ENCODE measurements at places on chromosomes 7 and 10.
A peak's percentile ranks its signal among the peaks of the same experiment; 100 is the strongest.

DNA sequence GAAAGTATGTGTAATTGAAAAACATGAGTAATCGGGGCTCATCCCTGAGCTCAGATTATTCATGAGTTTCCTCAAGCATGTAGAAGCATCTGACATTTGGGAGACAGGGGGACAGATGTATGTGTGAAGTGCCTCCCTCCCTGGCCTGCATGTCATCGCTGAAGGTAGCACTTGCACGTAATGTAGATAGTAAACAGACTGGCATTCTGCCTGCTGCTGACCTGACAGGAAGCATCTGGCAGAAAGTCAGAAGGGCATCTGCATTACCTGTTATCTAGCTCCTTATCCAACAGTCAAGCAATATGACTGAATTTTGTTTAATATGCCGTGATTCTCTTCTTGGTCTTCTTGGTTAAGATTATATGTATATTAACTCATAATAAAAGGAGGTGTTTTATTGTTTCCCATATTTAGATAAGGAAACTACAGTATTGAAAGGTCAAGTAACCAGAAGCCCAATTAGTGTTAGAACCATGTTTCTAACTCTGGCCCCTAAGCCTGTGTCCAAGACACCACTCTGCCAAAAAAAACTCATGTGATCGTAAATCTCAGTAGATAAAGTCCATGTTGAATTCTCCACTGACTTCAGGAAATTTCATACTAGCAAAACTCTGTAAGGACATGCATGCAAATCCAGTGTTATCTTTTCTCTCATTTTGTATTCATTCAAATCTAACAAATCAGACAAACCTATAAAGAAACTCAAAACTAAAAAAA lies 918.1 kb upstream of the MBL2 start:
- H3K36me3 ChIP-seq = no peaks in the 10 kb centered on the region
- H3K4me1 ChIP-seq = no peaks in the 10 kb centered on the region
- no peak overlapping the region for H3K4me3 ChIP-seq
- H3K27me3 ChIP-seq = no peaks in the 10 kb centered on the region
- H3K27ac ChIP-seq = no peak overlapping the region

- H3K27me3 ChIP-seq = peaks cover 34% of the 10 kb centered on the region
- H3K36me3 ChIP-seq = no peaks in the 10 kb centered on the region
- peak; percentile 14 for DNase-seq
These were observed 5.1 kb downstream of the ELFN1 start for GRCh38 chr7:1675036-1675671.

- H3K27ac ChIP-seq = no peak overlapping the region
- peaks cover 2% of the 10 kb centered on the region for H3K27me3 ChIP-seq
- H3K4me1 ChIP-seq = no peaks in the 10 kb centered on the region
- DNase-seq = no peak
These were observed 134.7 kb downstream of the EMX2 start for GRCh38 chr10:117677239-117677638.

DNA sequence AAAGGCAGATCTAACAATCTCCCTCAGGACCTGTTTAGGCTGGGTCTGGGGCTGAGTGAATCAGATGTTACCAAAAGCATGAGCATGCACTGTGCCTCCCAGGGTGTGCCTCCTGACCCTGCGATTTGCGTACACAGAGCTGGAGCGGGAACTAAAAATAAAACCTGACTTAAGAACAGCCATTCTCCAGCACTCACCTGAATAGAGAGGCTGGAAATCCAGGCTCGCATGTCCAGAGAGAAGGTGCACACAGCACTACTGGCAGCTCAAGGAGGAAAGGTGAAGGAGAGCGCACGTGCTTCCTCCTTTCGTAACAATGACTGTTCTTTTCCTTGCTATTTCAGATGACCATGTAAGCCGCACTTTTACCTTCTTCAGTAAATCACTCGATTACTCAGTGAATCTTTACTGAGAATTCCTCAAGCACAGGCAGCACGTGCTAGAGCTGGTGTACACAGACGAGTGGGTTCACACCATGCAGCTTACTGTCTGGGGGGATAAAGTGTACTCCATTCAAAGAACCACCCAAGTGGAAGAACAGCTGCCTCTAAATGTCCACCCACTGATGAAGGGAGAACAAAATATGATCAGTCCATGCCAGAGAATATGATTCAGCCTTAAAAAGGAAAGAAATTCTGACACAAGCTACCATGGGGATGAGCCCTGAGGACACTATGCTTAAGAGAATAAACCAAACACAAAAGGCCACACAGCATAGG lies 45.6 kb downstream of the SFMBT2 start:
- no peaks in the 10 kb centered on the region for H3K4me1 ChIP-seq
- H3K27ac ChIP-seq = no peak overlapping the region
- H3K27me3 ChIP-seq = no peaks in the 10 kb centered on the region
- H3K36me3 ChIP-seq = peaks cover 82% of the 10 kb centered on the region
- DNase-seq = no peak

DNA sequence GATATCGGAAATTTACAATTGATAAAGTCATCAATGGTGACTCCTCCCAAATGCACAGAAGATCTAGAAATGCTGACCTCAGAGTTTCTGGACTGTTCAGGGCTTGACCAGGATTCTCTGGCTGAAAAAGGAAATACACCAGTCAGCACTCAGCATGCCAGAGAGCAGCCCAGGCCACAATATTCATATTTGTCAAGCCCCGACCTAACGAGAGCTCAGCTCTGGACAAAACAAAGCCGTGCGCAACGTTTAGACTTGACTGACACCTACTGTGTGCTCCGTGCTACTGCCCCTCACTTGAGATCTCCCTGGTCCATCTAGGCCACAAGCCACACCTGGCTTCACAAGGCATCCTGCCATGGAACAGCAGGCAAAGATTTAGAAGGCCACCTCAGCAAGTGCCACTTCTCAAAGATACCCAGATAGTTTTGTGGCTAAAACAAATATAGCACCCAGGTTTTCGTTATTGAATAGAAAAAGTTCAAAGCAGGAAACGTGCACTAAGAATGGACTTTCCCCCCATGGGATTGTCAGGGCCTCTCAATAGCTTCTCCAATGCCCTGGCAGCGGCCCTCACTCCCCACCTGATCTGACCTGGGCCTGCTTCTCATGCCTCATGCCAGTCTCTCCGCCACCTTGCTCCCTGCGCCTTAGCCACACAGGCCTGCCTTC lies 218.3 kb downstream of the FAM107B start:
- no peak for DNase-seq
- H3K27ac ChIP-seq = peak overlapping the region; percentile 53
- peaks cover 86% of the 10 kb centered on the region for H3K4me1 ChIP-seq
- H3K4me3 ChIP-seq = no peak overlapping the region

- no peaks in the 10 kb centered on the region for H3K36me3 ChIP-seq
- H3K27ac ChIP-seq = no peak overlapping the region
- peaks cover 28% of the 10 kb centered on the region for H3K27me3 ChIP-seq
- H3K4me3 ChIP-seq = no peak overlapping the region
These were observed 2.8 kb downstream of the PRKG1 start for GRCh38 chr10:51077074-51077473.

DNA sequence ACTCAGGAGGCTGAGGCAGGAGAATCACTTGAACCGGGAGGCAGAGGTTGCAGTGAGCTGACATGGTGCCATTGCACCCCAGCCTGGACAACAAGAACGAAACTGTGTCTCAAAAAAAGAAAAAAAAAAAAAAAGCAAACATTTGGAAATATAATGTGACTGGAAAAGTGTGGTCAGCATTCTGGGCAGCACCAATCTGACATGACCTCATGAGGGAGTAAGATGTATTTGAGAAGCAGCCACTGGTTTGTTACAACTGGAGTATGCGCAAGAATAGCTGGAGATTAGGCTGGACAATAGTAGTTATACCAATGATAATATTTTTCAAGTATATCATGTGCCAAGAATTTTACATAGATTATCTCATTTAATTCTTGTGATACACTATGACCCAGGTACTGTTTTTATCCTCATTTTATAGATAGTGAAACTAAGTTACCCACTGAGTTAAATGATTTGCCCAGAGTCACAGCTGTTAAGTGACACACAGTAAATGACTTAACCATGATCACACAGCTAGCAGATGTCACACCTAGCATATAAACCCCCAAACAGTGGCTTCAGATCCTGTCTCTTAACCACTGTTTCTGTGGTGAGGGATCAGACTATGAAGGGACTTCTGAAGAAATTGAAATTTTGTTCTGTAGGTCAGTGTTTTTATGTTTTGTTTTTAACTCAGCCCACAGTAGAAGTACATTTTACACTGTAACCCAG lies 11.1 kb downstream of the MCU start:
- no peak overlapping the region for H3K4me3 ChIP-seq
- no peaks in the 10 kb centered on the region for H3K27me3 ChIP-seq
- H3K27ac ChIP-seq = no peak overlapping the region
- H3K36me3 ChIP-seq = no peaks in the 10 kb centered on the region
- no peak for DNase-seq
- H3K4me1 ChIP-seq = no peaks in the 10 kb centered on the region

DNA sequence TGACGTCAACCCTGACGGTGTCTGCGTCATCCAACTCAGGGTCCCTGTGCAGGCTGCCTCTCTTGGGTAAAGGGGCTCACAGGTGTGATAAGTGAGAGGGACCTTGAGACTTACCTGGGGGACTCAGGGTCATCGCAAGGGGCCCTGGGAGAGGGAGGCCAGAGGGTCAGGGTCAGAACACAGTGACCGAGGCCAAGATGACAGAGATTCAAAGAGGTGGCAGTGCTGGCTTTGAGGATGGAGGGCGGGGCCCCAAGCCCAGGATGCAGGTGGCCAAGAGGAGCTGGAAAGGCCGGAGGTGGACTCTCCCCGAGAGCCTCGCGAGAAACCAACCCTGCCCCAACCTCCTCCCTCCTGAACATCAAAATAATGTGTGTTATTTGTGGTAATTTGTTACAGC lies 165.2 kb upstream of the PPP2R2D start:
- H3K4me1 ChIP-seq = no peaks in the 10 kb centered on the region
- H3K36me3 ChIP-seq = no peaks in the 10 kb centered on the region
- H3K27me3 ChIP-seq = no peaks in the 10 kb centered on the region

DNA sequence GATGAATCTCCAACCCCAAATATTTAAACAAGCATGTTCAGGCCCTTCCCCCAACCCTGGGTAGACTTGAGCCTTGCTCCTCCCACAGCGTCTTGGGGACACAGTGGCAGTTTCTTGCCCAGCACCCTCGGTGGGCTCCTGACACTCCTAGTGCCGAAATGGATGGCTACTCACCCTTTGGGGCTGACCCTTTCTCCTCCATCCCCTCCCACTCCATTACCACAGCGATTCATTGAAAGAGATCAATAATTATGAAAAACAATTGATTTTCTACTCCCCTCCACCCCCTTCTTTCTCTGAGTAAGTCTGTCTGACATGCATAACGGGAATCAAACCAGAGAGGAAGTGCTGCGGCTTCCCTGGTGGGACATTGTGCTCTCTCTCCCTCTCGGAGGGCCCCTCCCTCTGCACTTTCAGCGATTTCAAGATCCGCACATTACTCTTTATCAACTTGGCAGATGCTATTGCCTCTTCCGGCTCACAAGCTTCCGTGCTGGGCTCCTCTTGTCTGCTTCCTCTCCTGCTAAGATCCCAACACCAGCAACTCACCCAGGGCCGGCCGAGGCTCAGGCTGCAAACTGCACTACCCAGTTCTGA lies 79.0 kb upstream of the PLXNA4 start:
- H3K27me3 ChIP-seq = no peaks in the 10 kb centered on the region
- peaks cover 21% of the 10 kb centered on the region for H3K4me1 ChIP-seq
- peak; percentile 66 for DNase-seq
- H3K36me3 ChIP-seq = no peaks in the 10 kb centered on the region
- H3K27ac ChIP-seq = no peak overlapping the region
